NT2/D1 (cell line): ENCODE measurements at places on chromosomes 5 and 9.

DNA sequence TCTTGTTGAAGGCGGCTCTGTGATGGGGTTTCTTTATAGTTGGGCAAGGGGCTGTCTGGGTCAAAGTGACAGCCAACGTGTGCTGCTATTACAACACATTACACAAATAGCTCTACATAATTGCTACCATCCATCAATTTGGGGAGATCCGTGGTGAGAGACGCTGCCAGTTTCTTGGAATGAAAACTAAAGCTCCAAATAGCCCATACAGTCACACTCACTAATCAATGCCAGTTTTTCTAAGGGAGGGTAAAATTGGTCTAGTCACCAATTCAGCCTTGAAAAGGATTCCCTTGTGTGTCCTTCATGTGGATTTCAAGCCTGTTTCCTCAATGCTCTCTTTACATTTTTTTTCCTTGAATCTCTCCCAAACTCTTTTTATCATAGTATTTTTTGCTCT, 343.3 kb upstream of the KLF4 start:
- DNase-seq: no peak

GRCh38 chr9:23524607-23525155, 301.4 kb downstream of the ELAVL2 start:
- DNase-seq: no peak

- DNase-seq: no peak
Observed at GRCh38 chr9:31697956-31698355, 686.5 kb upstream of the ACO1 start.

- no peak for DNase-seq
Observed at GRCh38 chr9:93577975-93578682, 1.7 kb downstream of the PHF2 start.

DNA sequence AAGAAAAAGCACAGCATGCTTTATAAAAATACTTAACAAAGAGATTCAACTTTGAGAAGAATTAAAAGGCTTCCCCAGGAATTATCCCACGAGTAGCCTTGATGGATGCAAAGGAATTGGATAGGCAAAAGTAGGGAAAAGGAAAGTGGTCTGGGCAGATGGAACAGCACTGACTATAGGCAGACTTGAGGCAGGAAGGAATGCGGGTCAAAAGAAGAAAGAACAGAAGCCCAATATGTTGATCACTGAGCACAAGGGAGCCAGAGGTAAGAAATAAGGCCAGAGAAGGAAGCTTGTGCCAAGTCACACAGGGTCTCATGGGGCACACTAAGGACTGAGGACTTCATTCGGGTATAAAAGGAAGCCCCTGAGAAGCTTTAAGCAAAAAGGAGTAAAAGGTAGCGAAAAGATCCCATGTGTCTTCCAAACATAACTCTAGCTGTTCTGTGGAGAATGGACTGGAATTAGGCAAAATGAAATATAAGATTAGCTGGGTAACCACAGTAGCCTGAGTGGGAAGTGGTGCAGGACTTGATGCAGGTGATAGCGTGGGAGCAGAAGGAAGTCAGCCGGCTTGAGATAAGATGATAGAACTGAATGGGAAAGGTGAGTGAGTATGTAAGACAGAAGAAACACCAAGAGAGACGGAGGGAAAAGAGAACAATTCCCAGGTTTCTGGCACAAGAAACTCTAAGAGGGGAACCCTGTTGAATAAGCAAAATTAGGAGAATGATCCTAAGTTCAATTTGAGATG, 106.6 kb downstream of the DENND1A start:
- no peak for DNase-seq
